G401 (cell line): ENCODE measurements at places on chromosomes 2 and 18. TPM values are rescaled to one million over a fixed set of nuclear protein-coding genes. Genes with fewer than 3 reads are reported as not detected.

DNA sequence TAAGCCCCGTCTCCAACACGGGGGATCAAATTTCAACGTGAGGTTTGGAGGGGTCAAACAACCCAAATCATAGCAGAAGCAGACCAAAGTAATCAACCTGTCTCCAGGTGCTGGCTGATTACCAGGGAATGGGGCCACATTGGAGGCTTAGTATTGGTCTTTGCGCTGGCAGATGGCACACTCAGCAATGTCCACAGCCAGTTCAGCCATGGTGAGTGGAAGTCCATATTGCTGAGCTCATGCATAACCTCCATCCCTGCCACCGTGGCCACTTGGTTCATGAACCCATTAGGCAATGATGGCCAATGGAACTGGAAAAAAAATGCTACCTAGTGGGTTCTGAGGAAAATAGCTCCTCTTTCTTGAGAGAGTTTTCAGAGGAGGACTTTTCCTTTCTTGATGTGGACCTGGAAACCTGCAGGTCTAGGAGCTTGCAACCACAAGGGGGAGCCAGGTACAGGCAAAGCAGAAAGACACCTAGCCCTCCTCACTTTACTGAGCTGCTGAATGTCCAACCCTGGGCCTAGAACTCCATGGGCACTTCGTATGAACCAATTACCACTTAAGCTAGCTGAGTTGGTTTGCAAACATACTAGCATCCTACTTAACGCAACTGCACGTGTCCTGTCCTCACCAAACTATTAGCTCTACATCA lies 128.0 kb upstream of the GYPC start:
- peak; percentile 35 for DNase-seq

DNA sequence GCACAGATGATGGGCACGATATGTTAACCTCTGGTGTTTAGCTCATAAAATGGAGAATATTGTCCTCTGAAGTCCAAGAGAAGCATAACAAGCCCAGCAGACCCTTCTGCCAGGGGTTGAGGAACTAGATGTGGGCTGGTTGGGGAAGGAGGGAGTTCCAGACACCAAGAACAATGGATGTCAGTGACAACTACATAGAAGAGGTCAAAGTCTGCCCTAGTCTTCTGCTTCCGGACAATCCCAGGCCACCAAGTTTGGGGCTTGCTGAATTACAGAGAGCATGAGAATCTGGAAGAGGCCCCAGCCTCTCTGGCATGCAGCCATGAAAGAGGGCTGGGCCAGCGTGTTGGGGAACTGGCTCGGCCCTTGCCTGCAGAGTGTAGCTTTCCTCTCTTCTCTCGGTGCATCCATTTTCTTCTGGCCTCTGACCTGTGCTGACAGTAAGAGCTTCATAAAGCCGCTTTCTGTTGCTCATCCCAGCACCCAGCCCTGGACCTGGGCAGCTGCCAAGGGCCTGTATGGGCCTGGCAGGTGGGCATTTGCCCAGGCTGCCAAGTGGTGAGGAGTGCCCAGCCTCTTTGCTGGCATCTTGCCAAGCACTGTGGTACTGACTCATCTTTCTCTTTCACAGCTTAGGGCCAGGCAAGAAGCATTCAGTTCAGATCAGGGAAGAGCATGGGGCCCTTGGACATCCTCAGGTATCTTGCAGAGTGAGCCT lies 14.6 kb upstream of the LAPTM4A start:
- peak; percentile 88 for DNase-seq

DNA sequence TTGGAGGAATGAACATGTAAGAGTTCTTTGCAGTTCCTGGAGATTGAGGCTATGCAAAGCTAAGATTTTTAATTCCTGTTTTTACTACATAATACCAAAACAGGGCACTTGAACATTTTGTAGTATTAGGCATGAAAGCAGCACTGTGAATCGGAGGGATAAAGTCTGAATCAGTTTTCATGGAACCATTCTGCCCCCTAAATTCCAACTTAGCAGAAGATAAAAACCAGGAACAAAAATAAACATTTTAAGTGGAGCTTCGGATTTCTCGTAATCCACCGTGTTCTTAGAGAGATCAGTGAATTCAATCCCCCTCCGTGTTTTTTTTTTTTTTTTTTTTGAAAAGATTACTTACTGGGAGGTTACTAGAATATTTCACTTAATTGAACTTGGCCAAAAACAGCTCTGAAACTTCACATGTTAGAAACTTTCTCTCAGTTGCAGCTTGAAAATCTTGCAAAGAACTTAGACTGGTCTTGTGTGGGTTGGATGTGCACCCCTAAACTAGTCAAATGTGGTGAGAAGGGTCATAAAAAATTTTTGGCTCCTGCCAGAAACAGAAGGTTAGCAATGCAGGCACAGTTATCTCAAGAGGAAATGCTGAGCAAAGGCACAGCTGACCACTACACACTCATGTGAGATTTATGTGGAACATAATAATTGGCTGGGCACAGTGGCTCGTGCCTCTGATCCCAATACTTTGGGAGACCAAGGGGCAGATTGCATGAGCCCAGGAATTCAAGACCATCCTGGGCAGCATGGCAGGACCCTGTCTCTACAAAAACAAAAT lies 145.4 kb upstream of the RNF152 start:
- peak; percentile 13 for DNase-seq

DNA sequence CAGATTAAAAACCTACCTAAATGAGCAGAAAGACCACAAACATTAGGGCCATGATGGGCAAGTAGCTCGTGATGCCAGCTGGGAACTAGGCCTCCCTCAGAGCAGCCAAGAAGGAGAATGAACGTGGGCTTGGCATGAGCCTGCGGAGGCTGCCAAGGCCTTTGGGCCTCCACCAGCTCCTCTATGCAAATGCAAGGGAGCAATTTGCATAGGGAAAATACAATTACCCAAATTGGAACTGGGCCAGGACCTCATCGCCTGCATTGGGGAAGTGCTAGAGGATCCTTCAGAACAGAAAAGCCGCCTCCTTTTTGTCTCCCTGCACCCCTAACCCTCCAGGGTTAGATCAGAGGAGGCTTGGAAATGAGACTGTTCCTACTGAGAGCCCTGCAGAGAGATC lies 326.4 kb downstream of the SMAD2 start:
- no peak for DNase-seq

DNA sequence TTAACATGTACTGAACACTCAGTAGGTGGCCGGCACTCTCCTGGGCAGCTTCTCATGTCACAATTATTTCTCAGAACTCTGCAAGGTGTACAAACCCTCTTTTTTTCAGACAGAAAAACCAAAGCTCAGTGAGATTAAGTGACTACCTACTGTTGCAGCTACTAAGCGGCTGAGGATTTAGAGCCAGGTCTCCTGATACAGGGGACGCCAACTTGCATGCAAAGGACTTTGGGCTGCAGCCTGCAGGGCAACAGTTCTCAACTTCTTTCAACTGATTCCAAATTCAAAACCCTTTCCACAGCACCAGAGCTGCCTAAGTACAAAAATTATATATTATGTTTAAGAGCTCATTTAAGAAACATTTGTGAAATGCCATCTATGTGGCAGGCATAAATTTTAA lies 177.6 kb downstream of the SUCLG1 start:
- DNase-seq, result no peak

DNA sequence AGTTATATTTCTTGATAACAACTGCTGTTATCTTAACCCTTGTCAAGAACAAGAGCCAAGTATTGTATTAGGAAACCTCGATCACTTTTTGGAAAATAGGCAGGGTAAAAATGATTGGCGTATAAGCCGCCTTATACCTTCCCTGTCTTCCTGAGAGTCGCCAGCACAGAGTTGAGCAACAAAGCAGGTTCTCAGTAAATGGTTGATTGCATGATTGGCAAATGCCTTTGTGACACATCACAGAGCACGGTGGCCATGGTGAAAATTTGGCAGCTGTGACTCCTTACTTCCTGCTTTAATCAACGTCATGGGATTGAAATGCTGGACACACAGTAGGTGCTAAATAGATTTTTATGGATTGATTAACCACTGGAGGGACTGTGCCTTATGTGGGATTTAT lies 3.9 kb upstream of the KLHL29 start:
- DNase-seq, result no peak

DNA sequence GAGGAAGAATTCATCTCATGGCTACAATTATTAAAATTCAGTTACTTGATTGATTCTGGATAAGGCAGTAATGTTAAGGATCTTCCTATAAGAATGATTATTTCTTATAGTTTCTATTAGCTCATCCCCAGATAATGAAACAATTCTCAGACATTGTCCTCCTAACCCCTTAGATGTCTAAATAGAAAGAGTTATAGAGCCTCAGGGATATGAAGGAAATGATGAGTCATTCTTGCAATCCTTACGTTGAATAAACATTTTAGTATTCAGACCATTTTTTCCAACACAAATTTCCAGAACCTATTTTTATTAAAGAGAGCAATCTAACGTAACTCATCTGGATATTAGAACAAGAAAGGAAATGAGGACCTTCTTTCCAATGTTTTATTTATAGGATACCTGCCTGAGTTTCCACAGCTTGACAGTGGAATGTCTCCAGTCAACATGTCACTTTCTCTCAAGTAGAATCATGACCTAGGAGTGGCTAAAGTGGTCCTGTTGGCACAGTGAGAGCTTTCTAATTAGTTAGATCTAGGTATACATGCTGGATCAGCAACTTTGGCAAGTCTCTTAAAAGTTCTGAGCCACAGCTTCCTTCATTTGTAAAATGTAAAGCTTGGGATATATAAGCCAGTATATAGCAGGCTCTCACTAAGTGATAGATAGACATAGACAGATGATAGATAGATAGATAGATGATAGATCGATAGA lies 88.0 kb upstream of the RAB27B start:
- no peak for DNase-seq

- DNase-seq, result no peak
Observed at GRCh38 chr18:51168026-51168742, 29.3 kb downstream of the MEX3C start.

GRCh38 chr2:103161456-103162289 lies 399.8 kb downstream of the TMEM182 start:
- peak; percentile 36 for DNase-seq

DNA sequence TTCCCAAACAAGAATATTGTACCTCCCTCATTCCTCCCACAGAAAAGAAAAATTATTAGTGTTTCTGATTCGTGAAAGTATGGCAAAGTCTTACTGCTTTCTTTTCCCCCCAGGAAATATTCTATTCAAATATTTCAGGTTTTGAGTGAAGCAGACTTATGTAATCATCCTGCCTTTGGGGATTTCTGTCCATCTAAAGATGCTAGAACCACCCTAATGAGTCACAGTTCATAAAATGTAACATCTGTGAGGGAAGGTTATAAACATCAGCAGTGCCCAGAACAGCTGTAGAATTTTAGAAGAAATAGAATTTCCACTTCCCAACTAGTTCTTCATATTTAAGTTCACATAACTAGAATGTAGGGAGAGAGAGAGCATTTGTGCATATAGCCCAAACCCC lies 39.0 kb downstream of the EEF1B2 start:
- DNase-seq, result no peak

- no peak for DNase-seq
Observed at GRCh38 chr2:120851116-120851773, 115.6 kb downstream of the GLI2 start.

- no peak for DNase-seq
Observed at GRCh38 chr2:36035137-36035536, 320.4 kb upstream of the CRIM1 start.

DNA sequence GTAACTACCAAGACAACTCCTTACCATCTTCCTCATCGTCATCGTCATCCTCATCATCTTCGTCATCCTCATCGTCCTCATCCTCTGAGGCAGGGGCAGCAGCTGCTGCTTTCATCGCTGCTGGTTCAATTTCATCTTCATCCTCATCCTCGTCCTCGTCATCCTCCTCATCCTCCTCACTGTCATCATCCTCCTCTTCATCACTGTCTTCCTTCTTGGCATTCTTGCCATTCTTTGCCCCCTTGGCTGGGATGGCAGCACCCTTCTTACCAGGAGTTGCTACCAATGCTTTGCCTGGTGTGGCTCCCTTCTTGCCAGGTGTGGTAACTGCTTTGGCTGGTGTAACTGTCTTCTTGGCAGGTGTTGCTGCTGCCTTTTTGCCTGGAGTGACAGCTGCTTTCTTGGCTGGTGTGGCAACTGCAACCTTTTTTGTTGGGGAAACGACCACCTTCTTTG lies 2.7 kb downstream of the NCL start:
- DNase-seq, result no peak

GRCh38 chr2:9378433-9379390 lies 44.6 kb downstream of the ITGB1BP1 start:
- peak; percentile 95 for DNase-seq

GRCh38 chr2:191014653-191015020 lies 666 bp upstream of the STAT1 start:
- DNase-seq, result no peak

- no peak for DNase-seq
Observed at GRCh38 chr18:78720456-78721237, 259.0 kb upstream of the SALL3 start.

- no peak for DNase-seq
Observed at GRCh38 chr18:13225261-13225660, 6.7 kb downstream of the LDLRAD4 start.

DNA sequence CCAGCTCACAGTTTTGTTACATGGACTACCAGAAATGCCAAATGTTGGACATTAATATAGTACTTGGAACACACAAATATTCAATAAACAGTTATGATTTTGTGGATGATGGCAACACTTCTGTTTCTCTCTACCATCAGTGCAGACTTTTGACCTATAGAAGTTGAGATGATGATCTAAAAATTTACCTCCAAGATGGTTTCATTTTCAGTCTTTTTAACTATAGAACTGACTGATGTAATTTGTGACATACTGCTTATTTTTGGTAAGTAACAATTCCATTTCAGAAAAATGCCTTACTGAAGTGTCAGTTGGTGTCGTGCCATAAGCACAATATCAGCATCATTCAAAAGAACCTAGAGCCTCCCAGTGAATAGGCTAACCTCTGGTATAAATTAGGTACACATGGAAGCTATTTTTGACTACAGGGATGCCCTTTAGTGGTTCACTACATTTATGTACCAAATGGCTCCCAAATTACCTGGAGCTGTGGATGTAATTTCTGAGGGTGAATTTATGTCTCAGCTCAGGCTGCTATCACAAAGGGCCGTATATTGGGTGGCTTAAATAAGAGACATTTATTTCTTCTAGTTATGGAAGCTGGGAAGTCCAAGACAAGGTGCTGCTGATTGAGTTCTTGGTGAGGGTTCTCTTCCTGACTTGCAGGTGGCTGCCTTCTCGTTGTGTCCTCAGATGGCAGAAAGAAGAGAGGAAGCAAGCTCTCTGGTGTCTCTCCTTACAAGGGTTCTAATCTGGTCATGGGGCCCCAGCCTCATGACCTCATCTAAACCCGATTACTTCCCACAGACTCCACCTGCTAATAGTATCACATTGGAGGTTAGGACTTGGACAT lies 66.5 kb downstream of the ALPK2 start:
- no peak for DNase-seq

The USP37 gene
- total RNA-seq, result 10.7 and 25.6 TPM in 2 replicates

The ZNF2 gene
- 4.5 and 6.9 TPM in 2 replicates for total RNA-seq

The HES6 gene
- total RNA-seq, result 56.0 and 67.5 TPM in 2 replicates

The MDH1 gene
- total RNA-seq, result 510 and 523 TPM in 2 replicates

The STRADB gene
- total RNA-seq, result 276 and 285 TPM in 2 replicates

The MRPL33 gene
- 68.1 and 139 TPM in 2 replicates for total RNA-seq

The DUSP19 gene
- 3.4 and 4.6 TPM in 2 replicates for total RNA-seq

The IL18R1 gene
- total RNA-seq, result not detected in 2 replicates

The MYO5B gene
- not detected in 2 replicates for total RNA-seq
